ENCODE measurements at places on chromosomes 1 and 21.

DNA sequence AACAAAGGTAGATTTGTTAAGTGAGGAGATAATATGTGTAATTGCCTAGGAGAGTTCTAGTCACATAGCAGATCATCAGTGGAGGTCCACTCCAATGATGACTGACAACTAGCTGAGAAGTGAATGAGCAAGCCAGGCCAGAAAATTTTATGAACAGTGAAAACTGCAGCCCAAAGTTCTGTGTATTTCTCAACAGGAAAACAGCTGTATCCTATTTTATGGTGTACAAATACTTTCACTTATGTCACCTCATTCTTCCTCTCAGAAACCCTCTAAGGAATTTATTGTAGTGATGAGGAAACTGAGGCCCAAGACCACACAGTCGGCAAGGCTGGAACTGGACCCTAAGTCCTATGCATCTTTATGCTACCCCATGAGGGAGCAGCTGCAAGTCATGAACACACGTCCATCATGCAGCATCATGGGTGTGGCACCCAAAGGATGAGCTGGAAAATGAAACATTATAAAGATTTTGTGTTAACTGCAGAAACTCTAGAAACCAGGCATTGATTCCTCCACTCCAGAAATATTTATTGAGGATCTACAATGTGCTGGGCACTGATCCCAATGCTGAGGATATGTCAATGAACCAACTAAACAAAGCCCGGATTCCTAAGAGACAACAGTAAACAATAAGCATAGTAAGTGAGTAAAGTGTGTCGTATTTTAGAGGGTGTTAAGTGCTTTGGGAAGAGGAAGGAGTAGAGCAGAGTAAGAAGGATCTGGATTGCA, 99.5 kb upstream of the DUSP10 start:
- no peak for DNase-seq

DNA sequence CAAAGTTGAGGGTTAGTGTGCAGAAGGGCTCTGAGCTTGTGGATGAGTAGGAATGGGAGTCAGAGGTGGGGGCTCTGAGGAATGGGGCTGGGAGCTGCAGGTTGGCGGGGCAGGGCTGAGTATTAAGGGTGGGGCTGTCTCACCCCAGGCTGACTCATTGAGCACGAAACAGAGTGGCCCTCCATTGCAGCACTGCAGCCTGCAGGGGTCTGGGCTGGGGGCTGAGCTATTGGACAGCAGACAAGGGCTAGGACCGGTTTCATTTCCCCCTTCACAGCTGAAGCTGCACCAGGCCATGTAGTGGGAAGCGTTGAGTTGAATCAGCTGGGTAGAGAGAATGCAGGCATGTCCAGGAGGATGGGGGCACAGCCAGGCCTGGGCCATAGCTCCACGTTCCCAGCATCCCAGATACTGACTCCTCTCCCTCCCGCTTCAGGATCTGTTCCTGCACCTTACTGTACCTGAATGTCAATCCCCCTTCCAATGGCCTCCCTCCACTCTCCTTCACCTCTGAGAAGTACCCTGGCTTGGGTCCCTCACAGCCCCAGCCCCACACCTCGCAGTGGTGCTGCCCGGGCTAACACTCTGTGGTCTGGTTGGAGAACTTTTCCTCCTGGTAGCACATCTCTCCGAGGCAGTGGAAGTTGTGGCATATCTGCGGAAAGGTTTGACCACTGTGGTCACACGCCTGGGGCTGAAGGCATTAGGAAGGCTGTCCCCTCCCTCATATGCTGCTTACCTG, 4.4 kb upstream of the INPP5B start:
- no peak for DNase-seq

DNA sequence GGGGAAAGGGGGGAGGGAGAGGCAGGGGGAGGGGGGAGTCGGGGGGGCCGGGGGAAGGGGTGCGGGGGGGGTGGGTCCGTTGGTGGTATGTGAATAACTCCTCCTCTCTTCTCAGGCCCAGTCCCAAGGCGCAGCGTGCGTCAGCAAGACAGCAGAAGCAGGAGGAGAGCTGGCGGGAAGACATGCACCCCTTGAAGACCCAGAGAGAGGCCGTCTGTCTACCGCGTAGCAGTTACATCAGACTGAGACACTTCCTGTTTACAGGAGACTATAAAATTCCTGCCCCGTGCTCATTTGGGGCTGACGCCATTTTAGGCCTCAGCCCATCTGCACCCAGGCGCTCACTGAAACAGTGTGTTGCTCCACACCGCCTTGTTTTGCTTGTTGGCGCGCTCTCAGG, 55.3 kb downstream of the SETD4 start:
- no peak for DNase-seq

DNA sequence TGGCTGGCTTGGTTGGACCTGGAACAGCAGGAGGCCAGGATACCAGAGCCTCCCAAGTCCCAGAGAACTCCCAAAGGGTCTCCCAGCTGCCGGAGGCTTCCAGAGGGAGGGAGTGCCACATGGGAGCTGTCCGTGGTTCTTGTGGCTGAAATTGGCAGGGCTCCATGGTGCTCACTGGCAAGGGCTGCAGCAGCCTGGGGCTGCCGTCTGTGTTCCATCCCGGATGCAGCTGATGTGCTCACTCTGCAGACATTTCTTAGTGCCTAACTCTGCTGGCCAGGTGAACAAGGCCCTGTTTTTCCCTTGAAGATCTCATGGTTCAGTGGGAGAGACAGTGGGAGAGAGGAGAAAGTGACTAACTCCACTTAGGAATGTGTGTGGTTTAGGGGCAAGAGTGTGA, 261.1 kb downstream of the CAMTA1 start:
- no peak for DNase-seq

DNA sequence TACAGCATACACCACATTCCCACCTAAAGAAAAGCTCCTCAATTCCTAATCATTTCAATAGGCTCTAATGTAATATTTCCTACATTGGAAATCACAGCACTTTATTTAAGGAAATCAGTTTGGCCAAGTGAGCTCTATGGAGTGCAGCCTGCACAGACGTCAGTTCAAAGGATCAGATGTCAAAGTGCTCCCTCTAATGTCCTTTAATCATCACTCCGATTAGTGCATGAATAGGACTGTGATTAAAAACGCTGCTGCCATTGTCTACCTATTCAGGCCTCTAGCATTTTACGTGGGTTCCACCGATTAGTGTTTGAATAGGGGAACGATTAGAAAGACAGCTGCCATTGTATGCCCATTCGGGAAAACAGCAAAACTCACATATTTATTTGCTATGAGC, 50.2 kb downstream of the DPYD start:
- no peak for DNase-seq
